ENCODE measurements at places on chromosomes 3 and 15.
A peak's percentile ranks its signal among the peaks of the same experiment; 100 is the strongest.

DNA sequence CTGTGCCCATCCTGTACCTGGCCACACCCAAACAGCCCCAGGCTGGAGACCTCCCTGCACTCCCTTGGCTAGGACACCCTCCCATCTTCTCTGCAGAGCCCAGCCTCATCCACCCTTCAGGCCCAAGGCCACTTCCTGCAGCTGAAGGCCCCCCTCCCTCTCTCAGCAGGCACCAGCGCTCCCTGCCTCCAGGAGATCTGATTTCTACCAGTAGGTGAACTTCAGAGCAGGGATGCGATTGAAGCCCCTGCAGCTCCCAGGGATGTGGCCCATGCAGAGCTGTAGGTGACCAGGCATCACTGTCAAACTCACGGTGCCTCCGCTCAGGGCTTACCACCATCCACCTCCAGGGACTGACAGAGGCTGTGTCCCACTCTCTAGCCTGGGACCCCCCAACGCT, 96.3 kb downstream of the NUP210 start:
- no peak for DNase-seq

GRCh38 chr3:98188545-98188944, 22.0 kb downstream of the OR5H15 start:
- DNase-seq: peak; percentile 64

DNA sequence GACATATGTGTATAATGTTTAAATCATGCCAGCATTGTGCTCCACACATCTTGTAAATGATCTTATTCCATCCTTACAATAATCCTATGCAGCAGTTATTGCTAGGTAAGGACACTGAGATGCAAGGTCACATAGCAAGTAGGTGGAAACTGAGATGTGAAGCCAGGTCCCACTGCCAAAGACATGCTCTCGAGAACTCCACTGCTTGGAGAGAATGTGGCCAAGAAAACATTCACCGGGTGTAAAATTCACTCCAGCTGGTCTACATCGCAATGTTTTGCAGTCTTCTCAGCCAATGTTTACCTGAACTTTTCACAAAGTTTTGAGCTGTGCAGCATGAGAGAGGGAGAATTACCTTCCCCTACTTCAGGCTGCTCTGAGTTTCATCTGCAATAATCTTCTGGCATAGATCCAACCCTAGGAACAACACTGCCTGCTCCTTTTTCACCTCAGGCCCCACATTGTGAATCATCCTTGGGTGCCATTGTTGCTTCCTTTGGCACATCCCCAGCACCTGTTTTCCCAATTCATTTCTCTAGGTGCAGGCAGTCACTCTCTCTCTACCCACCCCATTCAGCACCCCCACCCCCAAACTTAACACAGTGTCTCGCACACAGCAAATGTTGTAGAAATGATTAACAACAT, 53.5 kb upstream of the PRTG start:
- peak; percentile 43 for DNase-seq

DNA sequence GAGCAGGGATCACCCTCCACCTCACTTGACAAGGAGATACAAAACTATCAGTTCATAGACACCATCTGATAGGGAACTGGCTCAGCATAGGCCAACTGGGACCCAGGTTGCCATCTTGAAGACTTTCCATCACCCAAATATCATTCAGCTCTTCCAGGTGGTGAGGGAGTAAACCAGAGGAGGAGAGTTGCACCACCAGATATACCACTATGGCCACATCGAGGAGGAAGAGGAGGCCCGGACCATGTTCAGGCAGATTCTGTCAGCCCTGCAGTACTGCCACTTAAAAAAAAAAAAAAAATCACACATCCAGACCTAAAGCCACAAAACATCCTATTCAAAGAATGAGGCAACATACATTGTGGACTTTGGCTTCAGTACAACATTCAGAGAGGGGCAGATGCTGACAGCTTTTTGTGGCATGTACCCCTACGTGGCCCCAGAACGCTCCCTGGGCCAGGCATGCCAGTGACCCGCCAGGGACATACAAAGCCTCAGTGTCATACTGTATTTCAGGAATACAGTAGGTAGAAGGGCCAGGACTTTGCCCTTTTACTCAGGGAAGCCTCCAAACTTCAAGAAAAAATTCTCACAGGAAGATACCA, 18.4 kb upstream of the EMC3 start:
- no peak for DNase-seq

GRCh38 chr3:40680685-40681657, 156.2 kb downstream of the ZNF621 start:
- DNase-seq: no peak

DNA sequence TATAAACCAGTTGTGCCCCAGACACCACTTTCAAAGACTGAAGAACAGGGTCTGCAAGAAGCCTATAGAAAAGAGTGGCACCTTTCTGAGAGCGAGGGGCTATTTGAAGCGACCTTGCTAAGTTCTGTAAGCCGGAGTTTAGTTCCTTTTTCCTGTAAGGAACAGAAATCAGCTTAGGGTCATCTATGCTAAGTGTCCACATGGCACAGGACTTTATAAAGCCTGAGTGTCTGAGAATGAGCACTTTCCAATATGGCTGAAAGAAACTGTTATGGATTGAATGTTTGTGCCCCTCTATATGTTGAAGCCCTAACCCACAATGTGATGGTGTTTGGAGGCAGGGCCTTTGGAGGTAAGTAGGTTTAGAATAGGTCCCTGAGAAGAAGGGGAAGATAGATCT, 4.0 kb upstream of the A4GNT start:
- no peak for DNase-seq

- no peak for DNase-seq
Measured at GRCh38 chr15:66766282-66767230, 64.5 kb downstream of the SMAD6 start.

DNA sequence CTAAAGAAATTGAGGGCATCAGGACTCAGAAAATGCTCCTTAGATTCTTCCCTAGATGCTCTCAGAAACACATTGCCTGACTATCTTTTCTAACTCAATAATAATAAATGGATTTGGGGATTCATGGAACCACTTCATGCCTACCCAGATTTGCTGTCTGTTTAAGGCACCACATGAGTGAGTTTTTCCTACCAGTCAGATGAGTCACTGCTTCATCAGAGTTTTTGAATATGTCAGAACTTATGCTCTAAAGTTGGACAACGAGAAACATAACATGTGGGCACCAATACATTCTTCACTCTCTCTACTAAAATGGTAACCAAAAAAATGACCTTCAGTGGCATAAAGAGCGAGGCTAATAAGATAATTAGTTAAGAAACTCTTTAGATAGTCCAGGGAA, 1135.1 kb downstream of the TUSC7 start:
- DNase-seq: no peak

DNA sequence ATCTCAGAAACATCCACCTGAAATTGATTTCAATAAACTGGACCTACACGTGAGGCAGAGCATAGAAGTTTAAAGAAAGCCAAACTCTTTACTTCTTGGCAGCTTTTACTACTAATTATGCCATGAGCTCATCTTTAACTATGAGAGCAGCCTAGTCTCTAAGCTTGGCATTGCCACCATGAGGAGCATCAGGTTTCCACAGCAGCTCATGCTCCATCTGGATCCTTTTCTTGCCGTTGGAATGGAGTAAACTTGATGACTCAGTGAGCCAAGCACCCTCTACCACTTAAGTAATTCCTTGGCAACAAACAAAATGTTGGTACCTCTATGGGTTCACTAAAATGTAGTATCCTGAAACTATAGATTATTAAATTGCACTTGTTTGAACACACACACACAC, 583.2 kb downstream of the EPHA3 start:
- DNase-seq: peak; percentile 67

- no peak for DNase-seq
Measured at GRCh38 chr15:43934480-43934879, 107.7 kb downstream of the WDR76 start.
